ENCODE measurements at places on chromosomes 5 and 9.

- no peak for DNase-seq
These were observed 1.3 kb upstream of the ZBTB34 start for GRCh38 chr9:126859111-126859510.

DNA sequence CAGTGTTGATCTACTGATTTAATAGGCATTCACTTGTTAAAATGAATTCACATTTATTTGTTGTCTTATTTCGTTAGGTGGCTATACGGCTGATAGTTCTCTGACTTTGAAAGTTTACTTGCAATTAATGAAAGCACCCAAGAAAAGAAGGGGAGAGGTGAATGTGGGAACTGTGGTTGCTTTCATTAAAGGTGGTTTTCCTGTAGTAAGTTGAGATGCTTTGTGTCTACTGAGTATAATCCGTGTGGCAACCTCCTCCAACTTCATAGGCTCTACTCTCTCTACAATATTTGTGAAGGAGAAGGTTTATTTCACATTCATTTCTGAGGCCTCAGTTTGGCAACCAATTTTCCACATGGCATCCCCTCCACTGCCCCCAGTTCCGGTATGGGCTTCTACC is 12.8 kb upstream of the MACIR start:
- no peak for DNase-seq

- no peak for DNase-seq
These were observed 169.0 kb upstream of the PANK3 start for GRCh38 chr5:168747987-168748777.

- no peak for DNase-seq
These were observed 27.1 kb downstream of the FRMD3 start for GRCh38 chr9:83511051-83511450.

DNA sequence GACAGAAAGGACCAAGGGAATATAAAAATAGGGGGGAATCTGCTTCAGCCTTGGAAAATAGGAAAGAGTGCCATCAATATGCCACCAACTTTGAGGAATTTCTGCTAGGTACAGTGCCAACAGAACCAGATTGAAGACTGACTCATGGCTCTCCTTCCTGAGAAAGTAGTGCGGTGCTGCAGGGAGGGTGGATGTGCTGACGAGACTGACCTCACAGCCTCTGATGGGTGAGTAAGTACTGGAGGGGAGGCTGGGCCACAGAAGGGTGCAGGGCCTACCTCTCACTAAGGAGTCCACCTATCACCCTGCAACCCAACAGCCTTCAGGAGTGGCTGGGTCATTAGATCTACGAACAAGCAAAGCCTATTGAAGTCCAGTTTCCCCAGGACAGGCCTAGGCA is 187.6 kb downstream of the GABBR2 start:
- no peak for DNase-seq

GRCh38 chr5:65102976-65103711 is 334.4 kb downstream of the CWC27 start:
- DNase-seq, result no peak

DNA sequence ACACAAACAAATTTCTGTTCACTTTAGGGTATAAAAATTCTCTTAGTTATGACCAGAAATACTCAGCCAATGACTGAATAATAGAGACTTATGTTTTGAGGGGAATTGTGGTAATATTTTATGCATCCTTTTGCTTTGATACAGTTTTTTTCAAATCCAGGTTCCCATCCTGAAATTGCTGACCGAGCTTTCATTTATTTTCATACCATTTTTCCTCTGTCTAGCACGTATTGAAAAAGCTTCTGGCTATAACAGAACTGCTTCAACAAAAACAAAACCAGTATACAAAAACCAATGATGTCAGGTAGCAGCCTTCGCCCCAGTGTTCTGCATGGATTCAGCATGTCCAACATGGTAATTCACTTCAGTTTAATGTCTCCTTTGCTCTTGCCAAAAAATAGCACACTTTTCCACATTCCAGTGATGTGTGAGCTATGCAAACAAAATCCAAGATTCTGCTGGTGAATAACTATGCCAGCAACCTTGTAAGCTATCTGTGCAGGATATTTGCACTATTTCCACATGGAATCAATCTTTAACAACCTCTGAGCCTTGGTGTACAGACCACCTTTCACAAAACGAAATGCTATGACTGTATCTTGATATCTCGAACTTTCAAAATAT is 22.0 kb downstream of the CCNH start:
- no peak for DNase-seq

DNA sequence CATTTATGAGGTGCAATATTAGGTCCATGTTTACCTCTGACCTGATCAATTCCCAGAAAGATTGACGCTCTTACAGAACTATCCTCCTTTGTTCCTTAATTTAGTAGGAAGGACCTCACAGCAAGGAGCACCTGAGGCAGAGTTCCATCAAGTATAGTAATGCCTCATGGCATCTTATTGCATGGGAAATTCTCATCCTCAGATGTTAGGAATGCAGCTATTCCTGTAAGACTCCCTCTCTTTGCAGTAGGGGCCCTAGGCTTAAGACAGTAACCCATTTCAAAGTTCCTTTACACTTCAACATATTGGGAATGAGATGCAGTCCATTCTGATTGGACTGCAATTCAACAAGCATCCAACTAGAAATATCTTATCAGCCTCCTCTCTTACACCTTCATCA is 69.8 kb downstream of the SLCO4C1 start:
- DNase-seq, result no peak

DNA sequence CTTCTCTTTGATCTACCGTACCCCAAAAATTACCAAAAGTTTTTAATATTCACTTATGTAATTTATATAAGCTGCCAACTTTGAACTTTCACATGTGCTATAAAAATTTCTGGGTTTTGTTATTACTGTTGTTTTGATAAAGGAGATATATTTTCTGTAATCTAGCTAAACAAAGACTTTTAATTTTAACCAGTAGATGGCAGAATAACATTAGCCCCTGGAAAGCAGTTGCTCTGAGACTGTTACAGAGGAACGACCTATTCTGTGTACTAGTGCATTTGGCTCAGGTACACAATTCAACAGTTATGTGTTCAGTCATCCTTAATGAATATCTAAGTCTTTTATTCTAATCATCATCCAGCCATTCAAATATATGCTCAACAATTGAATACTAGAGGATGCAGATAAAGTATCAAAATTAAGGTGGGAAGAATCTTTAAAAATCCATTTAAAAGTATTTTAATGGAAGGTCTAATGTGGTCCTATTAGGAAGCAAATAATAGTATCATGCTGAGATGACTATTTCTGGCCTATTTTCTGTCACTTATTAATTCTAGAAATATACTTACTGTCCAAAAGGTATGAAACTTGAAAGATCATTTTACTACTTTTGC is 8.6 kb downstream of the KLHL9 start:
- DNase-seq, result no peak

DNA sequence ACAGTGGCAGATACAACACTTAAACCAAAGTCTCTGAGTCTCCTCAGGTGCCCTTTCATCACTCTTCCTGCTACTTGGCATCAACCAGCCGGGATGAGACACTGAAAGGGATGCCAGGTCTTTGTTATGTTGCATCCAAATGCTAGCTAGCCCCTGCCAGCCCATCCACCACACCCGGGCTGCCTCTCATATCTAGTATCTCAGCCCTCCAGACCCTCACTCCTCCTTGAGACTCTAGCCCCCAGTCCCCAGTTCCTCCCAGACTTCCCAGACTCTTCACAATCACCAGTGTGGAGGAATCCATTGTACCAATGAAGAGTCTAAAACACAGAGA is 21.5 kb downstream of the CSF2 start:
- DNase-seq, result no peak

Data from hippocampal formation (tissue), 2 donors.